ENCODE measurements at places on chromosomes 2 and 18.

DNA sequence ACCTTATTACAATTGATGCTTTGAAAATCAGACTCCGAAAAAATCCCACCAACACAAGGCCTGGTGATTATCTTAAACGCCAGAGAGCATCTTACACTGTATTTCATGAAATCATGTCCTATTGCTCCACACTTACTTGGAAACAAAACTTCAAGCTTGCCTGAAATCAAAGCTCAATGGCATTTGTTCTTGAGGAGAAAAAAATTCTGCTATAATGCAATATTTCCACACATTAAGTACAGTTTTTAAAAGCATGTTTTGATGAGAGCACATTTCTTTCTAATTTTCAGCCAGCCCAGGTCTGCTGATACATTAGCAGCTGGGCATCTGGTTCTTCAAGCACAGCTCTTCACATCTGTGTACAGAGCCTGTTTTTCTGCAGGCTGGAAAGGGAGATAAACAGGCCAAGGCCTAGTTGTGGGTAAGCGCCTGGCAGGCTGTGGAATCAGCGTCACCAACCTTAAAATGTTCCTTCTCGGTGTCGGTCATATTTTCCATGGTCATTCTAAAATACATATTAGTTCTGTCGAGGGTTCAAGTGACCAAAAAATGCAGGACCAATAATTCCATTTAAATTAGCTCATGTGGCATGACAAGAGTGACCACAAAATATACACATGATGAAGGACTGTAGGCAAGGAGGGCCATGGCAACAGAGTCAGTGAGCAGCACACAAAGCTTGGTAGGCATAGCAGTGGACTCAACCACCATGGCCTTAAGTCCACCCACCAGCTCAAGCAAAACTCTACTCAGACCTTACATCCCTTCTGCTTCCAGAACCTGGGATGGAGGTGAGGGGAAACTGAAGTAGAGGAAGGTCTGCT is 20.9 kb downstream of the SLC8A1 start:
- no peak for DNase-seq
- H3K4me1 ChIP-seq = no peaks in the 10 kb centered on the region
- H3K4me3 ChIP-seq = no peak overlapping the region

DNA sequence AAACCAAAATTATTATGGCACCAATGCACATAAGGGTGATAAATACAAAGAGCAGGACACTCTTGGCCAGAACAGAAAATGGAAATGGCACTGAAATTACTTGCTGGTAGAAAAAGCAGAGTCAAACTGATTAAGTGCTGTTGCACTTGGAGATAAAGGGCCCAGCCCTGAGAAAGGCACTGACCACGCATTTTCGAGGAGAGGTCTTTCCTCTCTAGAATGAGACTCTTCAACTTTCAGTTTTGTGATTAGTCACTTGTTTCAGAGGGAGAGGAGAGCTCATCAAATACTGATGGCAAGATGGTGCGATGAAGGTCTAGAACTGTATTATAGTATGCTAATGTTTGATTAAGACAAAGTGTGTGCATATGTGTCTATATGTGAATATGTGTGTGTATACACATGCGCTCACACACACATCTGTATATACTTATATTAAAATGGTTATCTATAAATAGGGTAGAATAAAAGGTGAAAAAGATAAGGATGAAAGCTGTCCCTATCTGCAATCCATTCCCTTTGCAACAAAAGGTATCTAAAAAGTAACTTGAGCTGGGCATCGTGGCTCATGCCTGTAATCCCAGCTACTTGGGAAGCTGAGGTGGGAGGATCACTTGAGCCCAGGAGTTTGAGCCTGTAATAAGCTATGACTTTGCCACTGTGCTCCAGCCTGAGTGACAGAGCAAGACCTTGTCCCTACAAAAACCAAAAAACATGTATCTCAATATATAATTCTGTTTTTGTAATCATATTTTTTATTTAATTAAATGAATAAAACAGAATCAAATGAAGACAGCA is 48.8 kb upstream of the ZDBF2 start:
- H3K4me3 ChIP-seq = no peak overlapping the region
- DNase-seq = no peak
- H3K4me1 ChIP-seq = no peaks in the 10 kb centered on the region
- H3K36me3 ChIP-seq = no peaks in the 10 kb centered on the region
- H3K27ac ChIP-seq = no peak overlapping the region

DNA sequence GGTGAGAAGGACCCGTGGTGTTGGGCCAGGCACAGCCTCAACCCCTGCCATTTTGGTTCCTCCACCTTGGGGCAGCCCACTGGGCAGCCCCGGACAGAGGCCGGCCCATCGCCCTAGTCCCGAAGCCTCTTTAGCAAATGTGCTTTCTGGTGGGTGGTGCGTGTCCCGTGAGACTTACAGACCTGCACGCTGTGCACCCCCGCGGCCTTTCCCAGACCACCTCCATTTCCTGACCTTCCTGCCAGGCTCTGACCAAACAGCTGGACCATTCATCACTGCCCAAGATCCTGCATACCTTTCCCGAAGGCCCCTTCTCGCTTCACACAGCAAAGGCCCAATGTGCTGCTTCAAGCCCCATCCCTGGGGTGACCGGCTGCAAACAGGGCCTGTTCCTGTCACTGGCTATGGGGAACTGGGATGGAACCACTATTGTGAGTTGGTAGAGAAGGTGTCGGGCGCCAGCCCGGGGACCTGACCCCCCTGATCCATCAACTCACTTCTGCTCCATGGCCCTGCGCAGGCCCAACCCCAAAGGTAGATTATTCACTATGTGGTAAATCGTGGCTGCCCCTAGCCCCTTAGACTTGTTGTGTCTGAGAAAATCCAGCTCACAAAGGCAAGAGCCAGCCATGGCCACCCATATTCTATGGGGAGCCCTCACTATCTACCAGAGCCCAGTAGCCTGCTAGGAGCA is 341.0 kb downstream of the EIPR1 start:
- DNase-seq = no peak
- no peaks in the 10 kb centered on the region for H3K36me3 ChIP-seq
- no peak overlapping the region for H3K4me3 ChIP-seq
- no peaks in the 10 kb centered on the region for H3K4me1 ChIP-seq
- no peak overlapping the region for H3K27ac ChIP-seq

DNA sequence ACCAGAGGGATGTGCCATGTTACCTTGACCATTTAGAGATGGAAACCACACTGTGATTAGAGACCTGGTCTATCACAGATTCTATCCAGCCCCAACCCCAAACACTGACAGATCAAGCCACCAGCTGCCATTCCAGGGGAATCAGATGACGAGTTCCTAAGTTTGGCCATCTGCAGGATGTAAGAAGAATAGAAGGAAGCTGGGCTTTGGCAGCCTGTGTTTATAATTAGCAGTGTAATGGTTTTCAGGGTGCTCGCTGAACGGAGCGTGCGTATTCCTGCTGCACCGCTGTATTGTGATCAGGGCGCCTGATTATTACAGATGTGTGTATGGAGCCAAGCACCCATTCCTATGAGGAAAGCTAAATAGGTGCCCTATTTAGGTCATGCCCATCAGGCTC is 138.1 kb downstream of the LRRC30 start:
- no peaks in the 10 kb centered on the region for H3K27me3 ChIP-seq
- peaks cover 3% of the 10 kb centered on the region for H3K4me1 ChIP-seq
- H3K27ac ChIP-seq = no peak overlapping the region
- no peak for DNase-seq
- no peak overlapping the region for H3K4me3 ChIP-seq
- no peaks in the 10 kb centered on the region for H3K36me3 ChIP-seq

- no peak overlapping the region for H3K4me3 ChIP-seq
- H3K36me3 ChIP-seq = no peaks in the 10 kb centered on the region
- no peak for DNase-seq
- H3K27me3 ChIP-seq = no peaks in the 10 kb centered on the region
- no peaks in the 10 kb centered on the region for H3K4me1 ChIP-seq
Measured at GRCh38 chr2:70921031-70921430, 14.7 kb upstream of the ATP6V1B1 start.

GRCh38 chr2:37851828-37852584 is 73.1 kb upstream of the RMDN2 start:
- no peak for DNase-seq
- peak overlapping the region; percentile 79 for H3K27ac ChIP-seq

DNA sequence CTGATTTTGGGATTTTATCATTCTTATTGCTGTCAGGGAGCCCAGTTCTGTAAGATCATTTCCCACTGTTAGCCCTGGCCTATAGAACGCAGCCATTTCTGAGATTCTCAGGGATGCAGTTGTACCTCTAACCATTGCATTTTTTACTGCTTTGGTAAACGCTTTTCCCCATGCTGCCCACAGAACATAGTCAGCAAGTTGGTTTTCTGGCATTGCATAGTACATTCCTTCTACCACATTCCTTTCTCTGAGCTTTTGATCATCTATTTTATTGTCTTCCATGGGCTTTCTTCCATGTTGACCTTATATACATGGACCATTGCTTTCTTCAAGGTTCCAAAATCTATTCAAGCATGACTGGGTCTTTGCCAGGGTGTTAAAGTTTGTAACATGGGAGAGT is 86.8 kb upstream of the ST6GAL2 start:
- H3K4me1 ChIP-seq = no peaks in the 10 kb centered on the region
- H3K27me3 ChIP-seq = no peaks in the 10 kb centered on the region
- no peak overlapping the region for H3K27ac ChIP-seq
- no peak for DNase-seq

- no peak overlapping the region for H3K27ac ChIP-seq
- H3K4me1 ChIP-seq = no peaks in the 10 kb centered on the region
- H3K4me3 ChIP-seq = no peak overlapping the region
- H3K36me3 ChIP-seq = no peaks in the 10 kb centered on the region
- no peaks in the 10 kb centered on the region for H3K27me3 ChIP-seq
- no peak for DNase-seq
Measured at GRCh38 chr2:141439524-141439923, 691.3 kb downstream of the LRP1B start.

- no peak for DNase-seq
- H3K27me3 ChIP-seq = peaks cover 14% of the 10 kb centered on the region
- no peak overlapping the region for H3K4me3 ChIP-seq
- no peaks in the 10 kb centered on the region for H3K36me3 ChIP-seq
- H3K4me1 ChIP-seq = no peaks in the 10 kb centered on the region
- H3K27ac ChIP-seq = no peak overlapping the region
Measured at GRCh38 chr2:20390524-20391123, 40.0 kb upstream of the PUM2 start.

GRCh38 chr2:19102696-19103423 is 255.6 kb downstream of the OSR1 start:
- H3K27me3 ChIP-seq = no peaks in the 10 kb centered on the region
- H3K27ac ChIP-seq = no peak overlapping the region
- DNase-seq = no peak
- no peaks in the 10 kb centered on the region for H3K4me1 ChIP-seq

- H3K36me3 ChIP-seq = no peaks in the 10 kb centered on the region
- no peak overlapping the region for H3K27ac ChIP-seq
- no peak for DNase-seq
- no peak overlapping the region for H3K4me3 ChIP-seq
Measured at GRCh38 chr18:11339188-11339775, 189.9 kb upstream of the PIEZO2 start.

GRCh38 chr2:237774811-237775553 is 23.6 kb upstream of the RBM44 start:
- H3K4me1 ChIP-seq = no peaks in the 10 kb centered on the region
- no peak overlapping the region for H3K4me3 ChIP-seq
- H3K27ac ChIP-seq = no peak overlapping the region
- DNase-seq = no peak
- H3K36me3 ChIP-seq = peaks cover 6% of the 10 kb centered on the region

DNA sequence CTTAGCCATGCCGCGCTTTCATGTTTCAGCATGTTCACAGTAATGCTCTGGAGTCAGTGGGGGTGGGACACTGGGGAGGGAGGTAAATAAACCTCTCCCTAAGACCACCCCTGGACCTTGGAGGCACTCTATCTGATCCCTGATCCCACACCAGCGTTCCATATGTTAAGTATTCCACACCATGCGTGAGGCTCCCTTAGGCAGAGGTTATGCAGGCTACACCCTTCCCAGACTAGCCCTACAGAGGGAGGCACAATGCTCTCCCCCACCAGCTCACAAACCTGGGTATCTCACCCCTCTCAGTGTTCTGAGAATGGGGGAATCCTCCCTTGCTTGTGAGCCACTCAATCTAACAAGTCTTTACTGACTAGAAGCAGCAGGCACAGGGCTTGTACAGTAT is 1610.4 kb upstream of the ZEB2 start:
- no peak overlapping the region for H3K4me3 ChIP-seq
- no peaks in the 10 kb centered on the region for H3K4me1 ChIP-seq
- DNase-seq = no peak
- no peaks in the 10 kb centered on the region for H3K27me3 ChIP-seq

- no peak for DNase-seq
- no peaks in the 10 kb centered on the region for H3K4me1 ChIP-seq
- H3K36me3 ChIP-seq = no peaks in the 10 kb centered on the region
- H3K27ac ChIP-seq = no peak overlapping the region
- H3K27me3 ChIP-seq = no peaks in the 10 kb centered on the region
Measured at GRCh38 chr2:108316033-108316432, 27.3 kb downstream of the SULT1C2 start.

- peaks cover 12% of the 10 kb centered on the region for H3K27me3 ChIP-seq
- H3K4me3 ChIP-seq = no peak overlapping the region
- no peak overlapping the region for H3K27ac ChIP-seq
Measured at GRCh38 chr2:111054791-111055691, 65.7 kb upstream of the BCL2L11 start.

GRCh38 chr2:119544075-119544938 is at the start of gene CFAP221:
TSS of gene CFAP221 (plus strand) at chr2:119544449. CDS start at chr2:119546132, 1,683 bp downstream.
- no peaks in the 10 kb centered on the region for H3K36me3 ChIP-seq
- H3K27me3 ChIP-seq = peaks cover 42% of the 10 kb centered on the region
- H3K4me1 ChIP-seq = peaks cover 7% of the 10 kb centered on the region
- no peak for DNase-seq

- H3K4me1 ChIP-seq = no peaks in the 10 kb centered on the region
- H3K4me3 ChIP-seq = no peak overlapping the region
- no peak overlapping the region for H3K27ac ChIP-seq
- DNase-seq = no peak
Measured at GRCh38 chr2:163794635-163795034, 58.8 kb upstream of the FIGN start.

- DNase-seq = no peak
- H3K27me3 ChIP-seq = no peaks in the 10 kb centered on the region
- H3K27ac ChIP-seq = no peak overlapping the region
- no peaks in the 10 kb centered on the region for H3K36me3 ChIP-seq
Measured at GRCh38 chr18:67001052-67001451, 397.2 kb upstream of the CDH19 start.

- DNase-seq = no peak
- no peak overlapping the region for H3K27ac ChIP-seq
Measured at GRCh38 chr2:41906338-41906725, 141.5 kb upstream of the PKDCC start.

DNA sequence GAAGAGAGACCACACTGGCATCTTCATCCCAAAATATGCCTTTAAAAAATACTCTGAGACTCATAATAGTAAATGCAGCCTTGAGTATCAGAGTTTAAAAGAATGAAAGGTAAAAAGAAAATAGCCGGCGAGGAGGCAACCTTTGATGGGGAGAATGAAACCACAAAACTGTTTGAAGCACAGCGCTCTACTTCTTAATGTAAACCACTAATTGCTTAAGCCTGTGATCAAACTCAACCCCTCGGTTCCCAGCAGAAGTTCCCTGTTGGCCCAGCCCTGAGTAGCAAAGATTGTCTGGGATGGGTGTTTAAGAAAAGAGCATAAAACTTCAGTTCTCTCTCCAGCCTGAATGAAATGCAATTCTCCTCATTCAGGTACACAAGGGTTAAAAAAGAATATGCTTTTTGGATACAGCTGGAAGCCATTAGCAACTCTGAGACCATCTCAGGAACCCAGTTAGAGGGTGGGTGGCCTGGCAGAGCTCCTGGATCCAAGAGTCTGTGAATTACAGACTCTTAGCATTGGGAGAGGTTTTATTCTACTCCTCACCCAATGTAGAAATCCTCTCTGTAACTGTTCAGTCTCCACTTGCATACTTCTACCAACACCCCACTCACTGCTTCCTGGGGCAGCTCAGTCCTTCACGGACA is 44.8 kb downstream of the VIT start:
- peaks cover 9% of the 10 kb centered on the region for H3K27me3 ChIP-seq
- H3K4me1 ChIP-seq = no peaks in the 10 kb centered on the region
- no peaks in the 10 kb centered on the region for H3K36me3 ChIP-seq
- H3K27ac ChIP-seq = no peak overlapping the region
